ENCODE measurements at places on chromosomes 6 and 20.

DNA sequence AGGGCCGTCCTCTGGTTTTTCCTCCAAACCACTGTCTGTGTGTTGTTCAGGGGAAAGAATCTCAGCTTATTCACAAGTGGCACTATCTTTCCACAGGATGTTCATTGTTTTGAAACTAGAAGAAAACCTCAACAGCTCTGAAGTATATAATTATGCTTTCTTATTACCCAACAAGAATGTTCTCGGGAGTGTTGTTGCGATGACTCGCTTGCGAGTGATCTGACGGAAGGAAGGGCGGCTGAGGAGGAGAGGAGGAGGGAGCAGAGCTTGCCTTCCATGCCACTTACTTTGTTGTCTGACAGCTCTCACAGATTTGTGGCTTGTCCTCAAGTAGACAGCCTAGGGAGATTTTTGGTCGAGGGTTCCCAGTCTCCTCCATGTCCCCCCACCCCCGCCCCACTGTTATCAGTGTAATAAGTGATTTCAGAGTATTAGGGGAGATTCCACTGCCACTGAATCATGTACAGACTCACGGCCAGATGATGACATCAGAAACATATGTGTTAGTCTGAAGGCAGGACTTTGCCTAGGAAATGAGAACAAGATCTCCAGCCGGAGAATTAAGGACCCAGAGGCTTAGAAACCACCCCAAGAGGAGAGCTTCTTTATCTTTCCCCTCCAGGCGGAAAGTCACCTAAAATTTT, 80.7 kb upstream of the CCN6 start:
- peak; percentile 96 for DNase-seq

- DNase-seq: no peak
Observed at GRCh38 chr6:118736440-118736839, 85.0 kb upstream of the CEP85L start.

DNA sequence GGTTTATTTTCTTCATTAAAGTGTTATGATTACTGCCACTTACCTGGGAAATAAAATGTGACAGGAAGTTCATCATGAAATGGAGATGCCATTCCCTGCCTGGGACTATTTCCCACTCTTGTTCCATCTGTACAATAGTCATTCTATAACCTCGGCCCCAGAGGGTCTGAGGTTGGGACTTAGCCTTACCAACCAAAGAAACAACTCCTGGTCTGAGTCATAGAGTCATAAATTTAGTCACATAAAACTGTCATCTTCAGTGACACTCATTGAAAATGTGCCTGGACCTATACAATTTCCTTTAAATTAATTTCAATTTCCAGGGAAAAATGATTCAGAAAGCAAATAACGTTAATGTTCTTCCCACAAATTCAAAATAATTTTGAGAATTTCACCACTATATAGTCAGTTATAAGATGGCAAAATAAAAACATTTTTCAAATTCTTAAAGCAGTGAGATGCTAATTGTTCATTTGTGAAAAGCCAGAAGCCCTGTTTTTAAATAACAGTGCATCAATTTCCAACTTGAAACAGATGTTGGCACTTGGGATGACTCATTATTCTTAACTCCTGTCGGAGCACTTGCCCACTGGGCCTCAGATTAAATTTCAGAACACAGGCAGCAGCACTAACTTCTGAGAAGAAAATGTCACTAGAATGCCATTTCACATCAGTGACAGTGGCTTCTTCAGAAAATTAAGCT, 201.2 kb upstream of the SMLR1 start:
- DNase-seq: no peak

- no peak for DNase-seq
Observed at GRCh38 chr6:89481695-89482094, 48.7 kb downstream of the ANKRD6 start.

DNA sequence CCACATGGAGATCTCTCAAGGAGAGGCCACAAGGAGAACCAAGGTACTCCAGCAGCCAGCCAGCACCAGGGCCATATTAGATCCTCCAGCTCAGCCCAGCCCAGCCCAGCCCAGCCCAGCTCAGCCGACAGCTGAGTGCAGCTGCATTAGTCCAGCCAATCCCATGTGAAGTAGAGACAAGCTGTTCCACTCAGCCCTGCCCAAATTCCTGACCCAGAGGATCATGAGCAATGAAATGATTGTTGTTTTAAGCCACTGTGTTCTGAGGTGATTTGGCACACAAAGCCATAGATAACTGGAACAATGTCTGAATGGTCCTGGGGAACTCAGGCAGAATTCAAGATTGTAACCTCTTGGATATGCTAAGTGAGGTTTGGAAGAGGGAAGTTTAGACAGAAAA, 59.5 kb upstream of the BMP2 start:
- DNase-seq: no peak
